Inflammatory macrophage (primary cell): ENCODE measurements at places on chromosomes 3 and 15.
A peak's percentile ranks its signal among the peaks of the same experiment; 100 is the strongest.

DNA sequence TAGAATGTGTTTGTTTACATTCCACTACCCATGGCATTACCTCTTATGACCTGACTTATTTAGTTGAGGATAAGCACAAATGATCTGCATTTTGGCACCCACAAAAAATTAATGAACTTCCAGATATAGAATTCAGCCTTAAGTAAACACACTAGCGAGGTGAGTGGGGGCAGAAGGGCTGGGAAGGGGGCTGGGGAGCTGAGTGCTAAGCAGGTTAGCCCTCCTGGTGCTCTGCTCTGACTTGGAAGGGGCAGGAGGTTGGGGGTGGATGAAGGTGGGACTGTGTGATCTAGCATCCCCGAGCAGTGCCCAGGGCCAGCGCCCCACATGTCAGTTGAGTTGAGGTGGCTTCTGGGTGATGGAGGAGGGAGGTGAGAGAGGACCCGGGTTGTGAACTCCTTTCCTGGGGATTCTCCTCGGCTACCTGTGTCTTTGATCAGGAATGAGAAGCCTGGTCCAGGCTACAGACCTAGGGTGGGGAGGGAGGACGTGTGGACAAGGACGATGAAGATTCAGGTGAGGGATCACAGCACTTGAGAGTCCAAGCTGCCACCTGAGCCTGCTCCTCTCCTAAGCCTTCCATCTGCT lies 178.6 kb upstream of the SMAD3 start:
- DNase-seq, result no peak

GRCh38 chr3:178404961-178405360 lies 131.3 kb upstream of the KCNMB2 start:
- DNase-seq, result no peak

GRCh38 chr15:31173790-31174450 lies 72.4 kb upstream of the TRPM1 start:
- DNase-seq, result no peak

- peak; percentile 69 for DNase-seq
These were observed 23.2 kb upstream of the VILL start for GRCh38 chr3:37967260-37967881.

DNA sequence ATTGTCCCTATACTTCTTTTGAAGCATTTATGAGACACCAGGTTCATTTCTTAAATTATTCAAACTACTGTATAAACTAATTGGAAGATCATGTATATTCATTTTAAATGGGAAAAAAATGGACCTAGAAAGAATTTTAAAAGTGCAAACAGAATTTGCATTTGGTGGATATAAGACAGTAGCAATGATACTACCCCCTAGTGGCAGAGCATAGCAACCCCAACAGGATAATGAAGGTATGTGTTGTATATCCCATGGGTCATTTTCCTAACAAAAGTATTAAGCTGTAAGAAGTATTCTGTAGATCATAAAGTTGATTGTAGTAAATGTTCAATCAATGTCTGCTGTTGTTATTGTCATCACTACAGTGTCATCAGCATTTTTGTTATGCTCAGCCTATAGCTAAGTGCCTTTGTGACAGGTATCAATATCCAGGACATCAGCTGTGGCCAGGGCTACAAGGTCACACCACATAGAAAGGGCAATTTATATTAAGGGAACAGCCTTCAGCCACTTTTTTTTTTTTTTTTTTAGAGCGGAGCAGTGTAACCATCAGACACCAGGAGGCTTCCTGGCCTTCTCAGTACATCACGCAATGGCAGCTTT lies 175.8 kb downstream of the FOXB1 start:
- peak; percentile 49 for DNase-seq

DNA sequence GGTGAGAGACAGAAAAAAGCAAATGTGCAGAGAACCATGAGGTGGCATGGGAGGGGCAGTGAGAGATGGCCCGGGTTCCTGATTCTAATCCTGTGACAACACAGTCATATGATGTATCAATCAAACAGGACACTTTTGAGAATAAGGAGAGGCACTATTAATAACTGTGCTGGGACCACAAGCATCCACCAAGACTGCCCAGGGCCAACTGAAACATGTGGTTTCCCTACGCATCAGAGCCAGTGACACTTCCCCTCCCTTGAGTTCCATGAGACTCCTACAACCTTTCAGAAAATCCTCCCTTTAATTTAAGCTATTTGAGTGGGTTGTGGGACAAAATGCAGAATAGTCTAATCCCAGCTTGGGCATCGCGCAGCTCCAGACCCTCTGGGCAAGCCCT lies 17.4 kb downstream of the SH3BP5 start:
- DNase-seq, result peak; percentile 77

- no peak for DNase-seq
These were observed 33.2 kb upstream of the SECISBP2L start for GRCh38 chr15:49079340-49080039.

- no peak for DNase-seq
These were observed 13.0 kb upstream of the SLC30A4 start for GRCh38 chr15:45535486-45536042.

DNA sequence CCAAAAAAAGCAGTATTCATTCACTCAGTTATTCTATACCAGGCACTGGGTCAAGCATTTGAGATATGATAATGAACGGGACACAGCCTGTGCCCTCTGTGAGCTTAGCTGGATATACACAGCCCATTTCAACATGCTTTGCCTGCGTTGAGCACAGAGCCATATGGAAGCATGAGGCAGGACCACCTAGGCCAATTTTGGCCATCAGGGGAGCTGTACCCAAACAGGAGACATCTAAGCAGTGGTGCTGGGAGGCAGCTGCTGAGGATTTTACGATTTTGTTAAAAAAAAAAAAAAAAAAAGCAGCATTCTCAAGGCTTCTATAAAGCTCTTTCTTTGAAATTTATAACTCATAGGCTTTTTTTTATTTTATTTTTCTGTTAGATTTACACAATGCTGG lies 87.2 kb upstream of the SLC2A2 start:
- no peak for DNase-seq

GRCh38 chr3:120559242-120560061 lies 36.7 kb upstream of the NDUFB4 start:
- peak; percentile 28 for DNase-seq

DNA sequence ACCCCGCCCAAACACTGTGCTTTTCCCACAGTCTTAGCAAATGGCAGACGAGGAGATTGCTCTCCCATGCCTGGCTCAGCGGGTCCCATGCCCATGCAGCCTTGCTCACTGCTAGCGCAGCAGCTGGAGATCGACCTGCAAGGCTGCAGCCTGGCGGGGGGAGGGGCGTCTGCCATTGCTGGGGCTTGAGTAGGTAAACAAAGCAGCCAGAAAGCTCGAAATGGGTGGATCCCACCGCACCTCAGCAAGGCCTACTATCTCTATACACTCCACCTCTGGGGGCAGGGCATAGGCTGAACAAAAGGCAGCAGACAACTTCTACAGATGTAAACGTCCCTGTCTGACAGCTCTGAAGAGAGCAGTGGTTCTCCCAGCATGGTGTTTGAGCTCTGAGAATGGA lies 27.2 kb upstream of the WDR5B start:
- DNase-seq, result no peak

GRCh38 chr3:119211803-119212202 lies 28.9 kb downstream of the B4GALT4 start:
- DNase-seq, result no peak

DNA sequence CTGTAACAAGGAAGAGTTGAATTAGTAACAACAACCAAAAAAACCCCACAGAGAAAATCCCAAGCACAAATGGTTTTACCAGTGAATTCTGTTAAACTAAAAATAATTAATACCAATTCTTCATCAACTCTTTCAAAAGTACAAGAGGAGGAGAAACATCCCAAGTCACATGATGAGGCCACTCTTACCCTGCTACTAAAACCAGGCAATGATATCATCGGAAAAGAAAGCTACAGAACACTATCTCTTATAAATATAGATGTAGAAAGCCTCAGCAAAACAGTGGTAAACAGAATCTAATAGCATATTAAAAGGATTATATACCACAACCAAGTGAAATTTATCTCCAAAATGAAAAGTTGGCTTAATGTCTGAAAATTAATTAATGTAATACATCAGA lies 168.1 kb upstream of the SLCO3A1 start:
- DNase-seq, result no peak

GRCh38 chr3:112149136-112149535 lies 16.1 kb upstream of the GCSAM start:
- DNase-seq, result no peak

DNA sequence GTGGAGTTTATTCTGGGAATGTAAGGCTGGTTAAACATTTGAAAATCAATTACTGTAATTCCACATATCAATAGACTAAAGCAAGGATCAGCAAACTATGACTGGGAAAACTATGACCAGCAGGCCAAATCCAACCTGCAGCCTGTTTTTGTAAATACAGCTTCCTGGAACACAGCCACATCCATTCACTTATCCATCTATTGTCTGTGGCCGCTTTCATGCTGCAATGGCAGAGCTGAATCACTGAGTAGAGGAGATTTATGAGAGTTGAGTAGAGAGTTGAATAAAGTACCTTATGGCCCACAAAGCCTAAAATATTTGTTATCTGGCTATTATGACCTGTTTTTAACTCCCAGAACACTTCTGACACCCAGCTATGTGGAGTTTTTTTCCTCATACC lies 12.2 kb downstream of the MYLK start:
- DNase-seq, result no peak

- no peak for DNase-seq
These were observed 118.7 kb downstream of the LRIG1 start for GRCh38 chr3:66382142-66382541.

- no peak for DNase-seq
These were observed 199.8 kb downstream of the STT3B start for GRCh38 chr3:31732548-31732947.

DNA sequence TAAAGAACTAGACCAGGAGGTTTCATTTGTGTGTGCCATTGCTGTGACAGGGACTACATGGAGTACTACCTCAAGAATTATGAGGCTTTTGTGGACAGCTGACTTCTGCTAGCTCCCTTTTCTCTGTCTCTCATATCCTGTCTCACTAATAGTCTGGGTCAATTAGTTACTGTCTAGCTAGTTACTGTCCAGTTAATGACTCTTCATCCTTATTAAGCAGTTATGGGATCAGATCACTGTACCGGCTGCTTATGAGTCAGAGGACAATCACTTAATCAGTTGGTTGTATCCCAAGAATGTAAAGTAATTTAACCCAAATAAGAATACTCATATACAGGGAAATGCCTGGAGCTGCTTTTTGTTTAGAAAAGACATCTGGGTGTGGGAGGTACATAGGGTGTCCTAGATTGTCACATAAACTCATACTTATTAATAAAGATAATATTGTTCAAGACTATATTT lies 158.0 kb downstream of the CDIN1 start:
- DNase-seq, result no peak

GRCh38 chr3:167780214-167780883 lies 44.8 kb downstream of the SERPINI1 start:
- DNase-seq, result no peak

GRCh38 chr3:14761121-14761672 lies 57.6 kb upstream of the FGD5 start:
- DNase-seq, result no peak

DNA sequence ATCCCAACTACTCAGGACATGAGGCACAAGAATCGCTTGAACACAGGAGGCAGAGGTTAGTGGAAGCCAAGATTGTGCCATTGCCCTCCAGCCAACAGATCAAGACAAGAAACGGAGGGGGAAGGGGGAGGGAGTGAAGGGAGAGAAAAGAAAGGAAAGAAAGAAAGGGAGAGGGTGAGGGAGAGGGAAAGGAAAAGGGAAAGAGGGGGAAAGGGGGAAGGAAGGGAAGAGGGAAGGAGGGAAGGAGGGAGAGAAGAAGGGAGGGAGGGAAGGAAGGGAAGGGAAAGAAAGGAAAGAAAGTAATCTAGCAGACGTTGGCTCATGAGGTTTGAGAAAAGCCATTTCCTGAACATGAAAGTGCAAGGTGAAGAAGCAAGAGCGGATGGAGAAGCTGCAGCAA lies 53.1 kb upstream of the SETMAR start:
- DNase-seq, result no peak

DNA sequence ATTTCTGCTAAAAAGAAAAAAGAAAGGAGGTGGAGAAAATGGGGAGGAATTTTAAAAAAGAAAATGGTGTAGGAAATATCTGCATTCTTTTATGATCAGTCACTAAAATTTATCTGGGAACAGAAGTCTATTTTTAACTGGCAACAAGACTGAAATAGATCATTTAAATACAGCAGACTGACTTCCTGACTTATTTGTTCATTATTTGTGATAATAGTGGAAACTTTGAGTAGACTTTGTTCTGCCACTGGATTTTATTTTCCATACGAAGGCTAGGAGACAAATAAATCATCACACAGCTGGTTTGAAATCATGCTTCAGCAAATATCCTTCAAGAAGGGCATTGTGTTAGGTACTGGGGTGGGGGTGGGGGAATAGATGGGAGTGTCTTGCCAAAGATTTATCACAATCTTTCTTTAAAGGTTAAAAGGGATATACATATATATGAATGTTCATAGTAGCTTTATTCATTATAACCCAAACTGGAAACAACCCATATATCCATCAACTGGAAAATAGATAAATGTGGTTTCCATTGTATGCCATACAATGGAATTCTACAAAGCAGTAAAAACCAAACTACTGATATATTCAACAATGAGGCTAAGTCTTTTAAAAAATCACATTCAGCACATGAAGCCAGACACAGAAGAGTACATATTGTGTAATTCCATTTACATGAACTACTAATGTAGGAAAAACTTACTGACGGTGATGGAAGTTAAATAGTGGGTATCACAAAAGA lies 4.7 kb upstream of the CLASP2 start:
- no peak for DNase-seq

DNA sequence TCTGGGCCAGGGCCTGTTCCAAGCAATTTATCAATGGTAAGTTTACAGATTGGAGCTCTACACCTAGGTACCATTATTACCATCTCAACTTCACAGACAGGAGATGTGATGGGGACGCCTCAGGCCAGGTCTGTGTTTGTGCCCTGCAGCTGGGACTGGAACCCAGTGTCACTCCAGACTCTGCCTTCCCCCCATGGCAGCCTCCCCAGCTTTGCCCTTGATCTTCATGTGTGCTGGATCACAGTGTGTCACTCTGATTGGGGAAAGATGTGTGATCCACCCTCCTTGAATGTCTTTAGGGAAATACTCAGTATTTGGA lies 59.6 kb downstream of the MGLL start:
- DNase-seq, result no peak

DNA sequence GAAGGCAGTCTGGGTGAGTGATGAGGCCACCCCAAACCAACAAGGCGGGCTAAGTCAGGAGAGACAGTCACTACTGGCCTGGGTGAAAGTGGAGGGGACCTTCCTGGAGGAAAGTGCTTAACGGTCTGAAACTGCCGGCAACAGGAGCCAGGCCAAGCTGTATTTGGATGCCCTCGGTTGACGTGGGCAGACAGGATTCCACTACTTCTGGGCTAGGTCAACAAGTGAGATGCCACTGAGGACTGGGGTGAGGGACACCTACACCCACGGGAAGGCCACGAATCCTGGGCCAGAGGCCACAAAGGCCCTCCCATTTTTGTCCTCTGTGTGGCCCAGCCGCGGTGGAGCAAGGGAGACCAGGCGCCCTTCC lies 12.3 kb downstream of the SPTBN5 start:
- DNase-seq, result no peak

DNA sequence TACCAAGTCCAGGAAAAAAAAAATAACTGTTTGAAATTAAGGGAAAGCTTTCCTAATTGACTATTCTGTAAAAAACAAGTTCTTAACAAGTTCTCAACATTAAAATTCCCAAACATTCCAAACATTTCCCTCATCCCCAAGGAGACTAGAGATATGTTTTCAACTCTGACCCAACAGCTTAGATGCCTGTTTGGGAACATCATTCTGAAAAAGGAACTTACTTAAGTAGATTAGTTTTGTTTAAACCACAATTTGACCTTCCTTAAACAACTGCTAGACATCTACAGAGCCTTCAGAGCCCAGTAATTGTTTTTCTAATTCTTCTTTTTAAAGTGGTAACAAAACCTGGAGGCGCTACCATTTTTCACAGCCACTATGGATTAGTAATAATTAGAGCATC lies 12.8 kb downstream of the UBR1 start:
- DNase-seq, result peak; percentile 48
